ENCODE measurements at places on chromosomes 3 and 15. TPM values are rescaled to one million over a fixed set of nuclear protein-coding genes. Genes with fewer than 3 reads are reported as not detected.

DNA sequence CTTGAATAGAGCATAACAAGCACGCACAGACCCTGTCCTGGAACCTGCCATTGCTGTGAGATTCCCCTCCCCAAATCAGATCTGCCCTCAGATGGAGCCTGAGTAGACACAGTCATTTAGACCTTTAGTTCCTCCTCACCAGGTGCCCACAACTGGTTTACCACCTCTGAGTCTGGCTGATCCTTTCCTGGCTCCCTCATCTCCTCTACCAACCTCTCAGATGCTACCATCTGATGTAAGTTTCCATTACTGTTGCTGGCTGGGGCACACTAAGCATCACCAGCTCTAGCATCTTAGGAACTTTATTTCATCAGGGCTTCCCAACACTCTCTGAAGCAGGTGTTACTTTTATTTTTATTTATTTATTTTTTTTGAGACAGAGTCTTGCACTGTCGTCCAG is 288.3 kb downstream of the TLE3 start:
- no peak for DNase-seq

GRCh38 chr15:75639191-75639708 is 774 bp downstream of the IMP3 start:
- no peak for DNase-seq

ALDH1A3 gene
- total RNA-seq, result 36.9 TPM

DNA sequence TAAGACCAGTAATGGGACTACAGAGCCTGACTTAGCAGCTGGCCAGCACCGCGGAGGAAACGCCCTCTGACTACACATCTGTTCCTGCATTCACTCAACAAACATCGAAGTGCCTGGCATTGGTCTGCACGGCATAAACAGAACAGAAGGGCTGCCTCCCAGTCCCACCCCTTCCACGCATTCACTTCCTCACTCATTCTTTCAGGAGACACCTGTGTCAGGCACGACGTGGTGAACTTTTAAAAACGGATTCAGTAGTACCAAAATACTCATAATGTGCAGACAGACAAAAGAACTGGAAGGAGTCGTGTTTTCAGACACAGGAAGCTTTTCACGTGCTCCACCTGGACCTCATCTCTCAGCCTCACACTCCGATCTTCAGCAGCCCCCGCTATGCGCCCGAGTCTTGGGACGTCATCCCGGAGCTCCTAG is 123.3 kb downstream of the XXYLT1 start:
- no peak for DNase-seq

GRCh38 chr15:67037694-67038093 is 27.7 kb upstream of the SMAD3 start:
- DNase-seq, result no peak

DNA sequence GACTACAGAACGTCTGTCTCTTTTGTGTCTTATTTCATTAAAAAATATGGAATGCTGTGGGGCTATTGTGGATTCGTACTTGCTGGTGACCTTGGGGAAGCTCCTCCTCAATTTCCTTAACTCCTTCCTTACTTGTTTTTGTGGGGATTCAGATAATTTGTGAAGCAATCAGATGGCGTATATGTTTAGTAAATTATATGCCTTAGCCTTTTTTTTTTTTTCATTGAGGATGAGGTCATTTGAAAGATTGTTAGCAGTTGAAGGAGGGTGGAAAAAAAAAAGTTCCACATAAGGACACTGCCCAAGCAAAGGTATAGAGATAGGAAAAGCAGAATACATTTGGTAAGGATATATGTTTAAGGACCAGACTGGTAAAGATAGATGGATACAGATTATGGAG is 3.3 kb downstream of the RNF13 start:
- no peak for DNase-seq

DNA sequence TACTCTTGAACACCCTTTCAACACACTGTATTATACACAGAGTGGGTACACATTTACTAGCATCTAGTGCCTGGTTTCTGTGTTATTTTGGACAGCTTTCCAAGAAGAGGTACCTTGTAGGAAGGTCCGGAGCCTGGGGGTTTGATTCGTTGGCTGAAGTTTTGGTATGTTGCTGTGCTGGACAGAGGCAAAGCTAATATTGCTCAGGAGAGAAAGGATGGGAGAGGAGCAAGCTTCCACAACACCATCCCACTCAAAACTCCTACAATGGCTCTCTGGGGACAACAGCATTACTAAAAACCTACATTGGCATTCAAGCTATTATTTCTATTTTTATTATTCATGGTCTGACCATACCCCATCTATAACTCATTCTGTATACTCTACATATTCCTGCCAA is 1.1 kb upstream of the LYSMD2 start:
- no peak for DNase-seq

ATP8B4 gene
- 6.7 TPM for total RNA-seq

PLSCR5 gene
- not detected for total RNA-seq

INKA1 gene
- total RNA-seq, result 20.0 TPM

DNA sequence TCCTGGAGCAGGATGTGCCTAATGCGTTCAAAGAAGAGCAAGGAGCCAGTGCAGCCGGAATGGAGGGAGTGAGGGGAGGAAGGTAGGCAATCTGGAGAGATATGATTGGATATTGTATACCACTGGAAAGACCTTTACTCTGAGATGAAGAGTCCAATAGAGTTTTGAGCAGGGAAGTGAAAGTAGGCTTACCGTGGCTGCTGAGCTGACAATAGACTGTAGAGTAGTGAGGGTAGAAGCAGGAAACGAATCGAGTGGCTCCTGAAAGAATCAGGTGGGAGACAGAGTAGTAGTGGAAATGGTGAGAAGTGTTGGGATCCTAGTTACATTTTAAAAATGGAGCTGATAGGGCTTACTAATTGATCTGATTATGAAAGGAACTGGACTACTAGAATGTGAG is 51.8 kb upstream of the NUDT16 start:
- no peak for DNase-seq

GRCh38 chr3:7754653-7755441 is 746.8 kb upstream of the LMCD1 start:
- DNase-seq, result no peak

BNIP2 gene
- 67.7 TPM for total RNA-seq

GRCh38 chr3:32870373-32871095 is 52.7 kb downstream of the TRIM71 start:
- no peak for DNase-seq

SPINT1 gene
- total RNA-seq, result 168 TPM

DNA sequence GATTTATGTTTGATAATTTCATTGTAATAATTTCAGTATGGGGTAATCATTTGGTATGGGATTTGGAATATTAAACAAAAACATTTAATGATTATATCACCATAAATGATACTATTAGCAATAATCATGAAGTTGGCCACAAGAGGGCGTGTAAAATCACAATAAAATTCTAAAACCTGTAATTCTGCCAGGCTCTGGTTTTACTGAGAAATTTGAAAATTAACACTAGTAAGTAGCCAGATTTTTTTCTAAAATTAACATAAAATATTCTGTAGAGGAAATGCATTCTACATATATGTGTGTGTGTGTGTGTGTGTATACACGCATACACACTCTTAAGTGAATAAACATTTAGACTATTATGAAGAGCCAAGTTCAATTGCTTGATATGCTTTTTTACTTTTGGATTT is 40.5 kb downstream of the FEZF2 start:
- no peak for DNase-seq

SPSB4 gene
- total RNA-seq, result not detected

- DNase-seq, result no peak
Measured at GRCh38 chr15:72495007-72495406, 20.9 kb downstream of the ARIH1 start.

PGBD4 gene
- 0.70 TPM for total RNA-seq

GRK7 gene
- total RNA-seq, result 0.08 TPM

GRCh38 chr3:1197051-1197450 is 104.2 kb downstream of the CNTN6 start:
- DNase-seq, result no peak

Data from esophagus squamous epithelium (tissue), 5 donors.